Activated T-cell treated with anti-CD3 and anti-CD28 coated beads for 1 hour (primary cell): ENCODE measurements at places on chromosomes 4 and X.

DNA sequence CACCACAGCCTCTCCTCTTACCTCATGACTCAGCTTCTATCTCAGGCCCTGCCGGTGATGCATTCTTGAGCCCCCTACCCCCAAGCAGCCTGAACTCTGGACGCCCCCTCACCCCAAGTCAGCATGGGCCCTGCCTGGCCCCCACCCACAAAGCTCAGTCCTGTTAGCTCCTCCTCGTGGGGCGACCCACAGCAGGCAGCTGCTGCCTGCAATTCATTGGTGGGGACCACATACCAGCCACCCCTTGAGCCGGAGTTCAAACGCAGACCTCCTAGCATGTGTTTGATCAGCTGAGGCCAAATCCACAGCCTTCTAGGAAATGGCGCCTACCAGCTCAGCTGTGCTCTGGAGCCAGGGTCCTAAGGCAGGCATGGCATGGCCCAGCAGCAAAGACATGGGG, 111.8 kb downstream of the EFNB1 start:
- no peak for DNase-seq

DNA sequence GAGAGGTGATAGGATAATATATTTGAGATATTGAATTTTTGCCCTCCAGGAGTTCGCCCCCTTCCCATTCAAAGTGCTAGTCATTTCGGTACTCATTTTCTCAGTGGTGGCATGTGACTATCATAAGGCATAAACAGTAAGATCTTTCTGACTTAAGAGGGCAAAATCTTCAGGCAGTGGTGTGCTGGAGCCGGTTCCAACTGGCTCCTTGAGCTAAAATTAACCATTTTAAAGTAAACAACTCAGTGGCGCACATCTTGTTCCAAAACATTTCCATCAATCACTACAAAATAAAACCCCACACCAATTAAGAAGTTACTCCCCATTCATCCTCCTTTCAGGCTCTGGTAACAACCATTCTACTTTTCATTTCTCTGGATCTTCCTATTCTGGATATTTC, 43.3 kb downstream of the LUZP4 start:
- no peak for DNase-seq

DNA sequence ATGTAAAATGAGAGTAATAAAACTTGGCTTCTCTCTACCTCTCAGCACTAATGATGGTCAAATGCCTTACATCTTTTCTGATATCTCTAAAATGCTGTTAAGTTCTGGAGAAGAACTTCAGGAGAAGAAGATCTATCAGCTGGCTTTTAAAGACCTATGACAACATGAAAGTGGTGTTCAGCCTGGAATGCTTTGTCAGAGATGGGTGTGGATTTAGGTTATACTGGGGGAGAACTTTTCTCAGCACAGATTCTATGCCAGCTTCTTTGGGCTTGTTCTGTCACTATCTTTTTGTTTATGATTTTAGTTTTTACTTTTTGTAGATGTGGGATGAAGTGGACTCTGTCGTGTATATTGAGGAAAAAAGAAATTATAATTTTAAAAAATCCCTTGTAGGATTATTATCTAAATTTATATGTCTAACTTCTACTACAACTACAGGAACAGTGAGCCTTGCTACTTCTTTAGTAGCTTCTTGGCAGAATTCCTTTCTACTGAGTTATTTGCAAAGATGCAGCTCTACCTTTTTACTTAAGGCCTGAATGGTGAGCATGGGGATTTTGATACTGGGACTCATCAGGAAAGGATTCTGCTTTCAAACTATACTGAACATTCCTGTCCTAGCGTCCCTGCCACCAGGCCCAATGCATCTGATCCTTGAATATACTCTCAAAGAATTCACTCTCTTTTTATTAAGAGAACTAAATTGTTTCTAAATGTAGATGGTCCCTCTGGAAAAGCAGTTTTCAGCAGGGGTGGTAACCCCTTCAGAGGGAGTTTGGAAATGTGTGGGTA, 19.6 kb downstream of the CYP2U1 start:
- no peak for DNase-seq

GRCh38 chr4:182765987-182766856, 151.0 kb downstream of the DCTD start:
- no peak for DNase-seq

- no peak for DNase-seq
Measured at GRCh38 chrX:129693354-129693753, 38.6 kb upstream of the APLN start.

GRCh38 chrX:122248681-122249080, 935.4 kb upstream of the GRIA3 start:
- no peak for DNase-seq

GRCh38 chr4:37483610-37484009, 202.6 kb downstream of the RELL1 start:
- no peak for DNase-seq

DNA sequence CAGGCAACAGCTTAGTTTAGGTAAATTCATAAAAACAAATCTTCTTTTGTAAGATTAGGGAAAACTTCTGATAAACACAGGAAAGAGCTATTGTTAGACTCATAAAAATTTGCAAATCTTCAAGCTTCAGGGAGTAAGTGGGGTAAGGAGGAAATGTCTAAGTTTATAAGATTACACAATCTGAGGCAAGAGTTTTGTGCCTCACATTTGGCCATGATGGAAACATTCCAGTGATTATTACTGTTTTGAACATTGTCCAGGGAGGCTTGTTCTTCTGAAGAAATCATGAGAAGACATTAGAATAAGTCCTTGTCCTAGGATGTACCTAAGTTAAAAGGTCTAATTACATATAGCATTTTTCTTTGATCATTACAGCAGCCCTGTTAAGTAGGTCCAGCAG, 72.8 kb downstream of the MAOB start:
- DNase-seq: no peak

DNA sequence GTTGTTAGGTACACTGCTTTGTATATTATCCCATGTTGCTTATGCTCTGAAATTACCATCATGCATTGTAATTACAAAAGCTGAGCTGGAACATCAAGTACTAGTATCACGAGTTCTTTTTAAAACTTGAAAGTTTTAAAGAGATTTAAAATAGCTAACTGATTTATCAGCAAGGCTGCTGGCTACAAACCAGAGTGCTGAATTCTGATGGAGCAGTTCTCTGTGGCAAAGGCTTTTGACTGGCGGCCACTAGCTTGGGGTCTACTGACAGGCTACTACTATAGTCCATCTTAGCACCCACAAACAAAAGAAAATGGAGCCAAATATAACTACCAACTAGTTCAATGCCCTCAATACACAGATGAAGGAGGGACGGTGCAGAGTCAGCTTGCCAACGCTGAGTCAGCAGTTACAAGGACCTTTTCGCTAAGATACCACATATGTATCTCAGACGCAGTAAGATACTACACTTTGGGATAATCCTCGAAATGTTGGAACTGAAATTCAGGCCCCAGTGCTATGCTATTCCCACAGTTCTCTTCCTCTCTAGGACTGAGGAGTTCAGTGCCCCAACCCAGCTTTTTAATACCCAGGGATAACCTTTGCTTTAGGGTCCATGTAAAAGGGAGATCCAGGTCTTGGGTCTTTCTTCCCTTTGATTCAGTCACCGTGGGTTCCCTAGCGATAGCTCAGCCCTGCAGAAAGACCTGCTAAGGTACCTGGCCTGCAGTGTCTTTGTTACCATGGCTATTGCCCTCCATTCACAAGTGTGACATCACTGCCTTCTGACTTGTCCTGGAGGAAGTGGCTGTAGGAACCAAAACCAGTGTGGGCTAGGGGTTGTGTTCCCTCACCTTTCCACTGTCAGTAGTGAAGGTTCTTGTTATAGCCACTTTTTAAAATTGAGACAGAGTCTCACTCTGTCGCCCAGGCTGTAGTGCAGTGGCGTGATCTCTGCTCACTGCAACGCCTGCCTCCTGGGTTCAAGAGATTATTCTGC, 22.8 kb downstream of the MFAP3L start:
- no peak for DNase-seq

DNA sequence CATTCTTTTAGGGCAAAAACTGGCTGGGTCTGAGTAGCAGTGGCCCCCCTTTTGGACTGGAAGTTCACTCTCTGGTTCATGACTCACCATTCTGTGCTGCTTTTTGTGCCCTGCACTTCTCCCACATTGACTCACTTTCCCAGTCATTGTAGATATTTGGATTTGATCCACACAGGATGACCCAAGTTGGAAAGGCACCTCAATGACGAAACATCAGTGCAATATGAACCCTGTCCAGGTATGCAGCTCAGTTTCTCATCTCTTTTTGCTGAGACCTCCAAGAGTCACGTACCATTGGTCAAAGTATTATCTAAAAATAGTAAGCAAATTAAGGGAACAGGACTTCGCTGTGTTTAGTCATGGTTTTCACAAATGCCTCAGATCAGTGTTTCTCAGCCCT, 92.7 kb downstream of the CBLL2 start:
- no peak for DNase-seq

DNA sequence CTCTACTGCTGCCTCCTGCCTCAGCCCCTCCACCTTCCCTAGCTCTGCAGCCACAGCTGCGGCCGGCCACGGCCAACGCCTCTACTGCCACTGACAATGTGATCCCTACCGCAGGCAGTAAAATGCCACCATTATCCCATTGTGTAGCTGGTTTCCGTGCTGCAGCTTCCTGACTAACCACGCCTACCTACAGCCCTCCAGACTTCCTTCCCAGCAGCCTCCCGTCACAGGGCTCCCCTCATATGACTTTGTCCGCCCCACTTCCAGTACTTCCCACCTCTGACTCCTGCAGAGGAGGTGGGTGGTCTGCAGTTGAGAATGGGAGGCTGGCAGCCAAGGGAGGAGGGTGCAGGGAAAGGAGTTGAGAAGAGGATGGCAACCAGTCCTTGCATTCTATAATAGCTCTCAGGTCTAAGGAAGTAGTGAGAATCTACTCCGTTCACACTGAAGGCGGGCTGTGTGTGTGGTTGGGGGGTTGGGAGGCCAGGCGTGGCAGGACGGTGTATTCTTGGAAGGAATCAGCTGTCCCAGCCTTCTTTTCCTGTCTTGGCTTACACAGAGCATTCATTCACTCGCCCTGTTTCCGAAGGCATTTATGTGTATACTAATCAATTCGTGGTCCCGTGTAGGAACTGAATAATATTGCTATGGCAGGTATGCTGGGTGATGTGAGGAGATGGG, 33.1 kb upstream of the USP51 start:
- no peak for DNase-seq

GRCh38 chrX:107730298-107730655, 45.3 kb downstream of the TSC22D3 start:
- DNase-seq: no peak

DNA sequence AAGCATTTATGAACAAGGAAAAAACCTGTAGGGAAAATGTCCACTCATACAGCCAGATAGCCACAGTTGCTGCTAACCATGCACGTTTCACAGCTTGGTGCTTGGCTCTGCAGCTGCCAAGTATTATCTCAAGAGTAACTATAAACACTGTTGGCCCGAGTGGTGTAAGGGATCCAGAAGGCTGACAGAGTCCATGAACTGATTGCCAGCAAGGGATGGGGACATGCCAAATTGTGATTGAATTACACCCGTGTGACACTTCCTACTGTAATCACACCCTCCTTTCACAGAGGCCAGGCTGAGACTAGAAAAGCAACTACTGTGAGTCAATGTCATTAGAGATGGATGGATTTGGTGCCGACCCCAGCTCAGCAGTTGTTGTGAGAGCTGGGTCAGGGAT, 223.9 kb upstream of the ANKRD50 start:
- no peak for DNase-seq

DNA sequence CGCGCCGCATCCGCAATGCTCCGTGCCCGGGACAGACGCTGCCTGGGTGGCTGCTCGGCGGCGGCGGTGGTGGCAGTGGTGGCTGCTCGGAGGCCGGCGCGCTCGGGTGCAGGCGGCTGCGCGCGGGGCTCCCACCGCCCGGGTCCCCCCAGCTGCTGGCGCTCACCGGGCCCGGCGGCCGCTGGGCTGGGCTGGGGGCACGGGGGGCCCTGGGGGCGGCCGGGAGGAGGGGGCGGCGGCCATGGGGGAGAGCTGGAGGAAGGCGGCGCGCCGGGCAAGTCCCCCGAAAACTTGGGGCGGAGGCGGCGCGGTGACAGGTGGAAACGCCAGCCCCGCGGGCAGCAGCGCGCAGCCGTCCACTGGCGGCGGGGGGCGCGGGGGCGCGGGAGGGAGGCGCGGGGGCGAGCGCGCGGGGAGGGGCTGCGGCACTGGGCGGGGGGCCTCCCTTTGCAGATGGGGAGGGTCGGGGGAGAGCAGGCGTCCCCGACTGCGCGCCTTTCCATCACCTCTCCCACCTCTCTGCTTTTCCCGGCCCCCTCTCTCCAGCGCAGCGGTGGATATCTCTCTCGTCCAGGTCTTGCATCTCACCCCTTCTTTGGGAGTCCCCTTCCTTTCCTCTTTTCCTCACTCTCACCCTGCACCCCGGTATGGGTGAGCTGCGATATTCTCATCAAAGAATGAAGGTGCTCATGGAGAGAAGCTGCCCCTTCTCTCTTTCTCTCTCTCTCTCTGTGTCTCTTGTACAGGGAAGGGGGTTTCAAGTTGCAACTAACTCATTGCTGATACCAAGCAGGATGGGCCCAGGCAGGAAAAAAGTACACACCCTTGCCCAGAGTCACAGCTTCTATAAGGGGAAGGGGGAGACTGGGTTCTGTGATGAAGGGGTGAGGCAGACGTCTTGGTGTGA, 83.7 kb upstream of the DHRSX start:
- DNase-seq: no peak

- DNase-seq: no peak
Measured at GRCh38 chr4:2652415-2653160, 103.5 kb downstream of the TNIP2 start.

DNA sequence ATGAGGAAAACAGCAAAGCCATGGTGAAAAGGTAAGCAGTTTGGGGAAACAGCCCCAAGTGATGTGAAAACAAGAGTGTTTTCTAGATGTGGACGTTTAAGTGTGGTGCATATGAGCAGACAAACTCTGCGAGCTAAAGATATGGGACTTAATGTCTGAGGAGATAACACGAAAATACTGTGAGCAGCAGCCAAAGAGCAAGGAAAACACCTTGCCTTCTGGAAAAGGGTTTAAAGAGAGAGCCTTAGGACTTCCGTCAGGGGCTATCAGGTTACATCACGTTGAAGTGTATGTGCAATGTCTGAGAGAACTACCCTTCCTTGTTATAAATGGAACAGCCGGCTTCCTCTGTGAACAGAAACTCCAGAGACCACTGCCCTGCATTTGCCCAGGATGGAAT, 54.2 kb downstream of the LEF1 start:
- no peak for DNase-seq

DNA sequence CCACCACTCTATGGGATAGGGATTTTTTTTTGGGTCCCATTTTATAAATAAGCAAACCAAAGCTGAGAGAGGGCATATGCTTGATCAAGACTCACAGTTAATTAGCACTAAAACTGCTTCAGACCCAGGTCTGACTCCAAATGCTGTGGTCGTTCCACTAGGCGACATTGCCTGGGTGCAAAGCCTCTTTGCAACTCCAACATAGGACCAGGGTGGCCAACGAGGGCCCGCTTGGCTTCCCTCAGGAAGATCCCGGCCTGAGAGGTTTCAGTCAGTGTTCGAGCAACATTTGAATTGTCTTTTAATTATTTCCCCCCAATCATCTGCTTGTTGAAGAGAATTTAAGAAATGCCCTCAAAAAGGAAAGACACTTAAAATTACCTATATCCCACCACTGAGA, 11.2 kb downstream of the PJA1 start:
- DNase-seq: no peak
